HTR-8/SVneo (cell line): ENCODE measurements at places on chromosomes 6 and 20.

DNA sequence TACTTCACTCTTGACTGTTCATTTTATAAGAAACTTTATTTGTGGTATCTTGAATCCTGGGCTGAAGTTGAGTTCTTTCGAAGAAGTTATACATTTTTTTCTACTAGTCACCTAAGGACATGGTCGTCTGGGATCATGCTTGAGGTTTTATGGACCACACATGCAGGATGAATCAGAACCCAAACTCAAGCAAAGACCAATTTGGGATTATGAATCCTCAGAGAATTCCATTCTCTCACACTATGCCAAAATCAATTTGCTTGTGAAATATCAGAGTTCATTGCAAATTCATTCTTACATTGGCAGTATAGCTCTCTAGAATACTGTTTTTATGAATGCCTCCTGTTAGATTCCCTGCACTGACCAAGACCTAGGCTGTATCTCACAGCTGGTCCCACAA is 114.3 kb upstream of the HDAC2 start:
- no peak for DNase-seq

DNA sequence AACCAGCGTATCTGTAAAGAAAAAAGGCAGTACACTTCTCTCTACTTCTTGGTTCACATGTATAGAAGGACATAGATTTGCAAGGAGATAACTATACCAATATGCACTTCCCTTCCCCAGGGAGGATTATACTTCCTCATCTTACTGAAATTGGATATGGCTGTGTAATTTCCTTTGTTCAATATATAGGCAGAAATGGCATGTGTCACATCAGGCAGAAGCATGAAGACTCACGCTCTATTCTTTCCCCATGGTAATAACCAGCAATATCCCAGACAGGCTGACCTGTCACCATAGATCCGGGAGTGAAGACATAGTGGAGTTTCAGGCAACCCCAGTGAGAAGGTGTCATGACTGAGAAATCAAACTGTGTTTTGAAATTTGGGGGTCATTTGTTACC is 518.3 kb downstream of the KIF16B start:
- no peak for DNase-seq

- no peak for DNase-seq
Observed at GRCh38 chr6:135481783-135482369, 15.7 kb downstream of the AHI1 start.

GRCh38 chr6:137028912-137029311 is 15.9 kb downstream of the IL20RA start:
- DNase-seq, result no peak

DNA sequence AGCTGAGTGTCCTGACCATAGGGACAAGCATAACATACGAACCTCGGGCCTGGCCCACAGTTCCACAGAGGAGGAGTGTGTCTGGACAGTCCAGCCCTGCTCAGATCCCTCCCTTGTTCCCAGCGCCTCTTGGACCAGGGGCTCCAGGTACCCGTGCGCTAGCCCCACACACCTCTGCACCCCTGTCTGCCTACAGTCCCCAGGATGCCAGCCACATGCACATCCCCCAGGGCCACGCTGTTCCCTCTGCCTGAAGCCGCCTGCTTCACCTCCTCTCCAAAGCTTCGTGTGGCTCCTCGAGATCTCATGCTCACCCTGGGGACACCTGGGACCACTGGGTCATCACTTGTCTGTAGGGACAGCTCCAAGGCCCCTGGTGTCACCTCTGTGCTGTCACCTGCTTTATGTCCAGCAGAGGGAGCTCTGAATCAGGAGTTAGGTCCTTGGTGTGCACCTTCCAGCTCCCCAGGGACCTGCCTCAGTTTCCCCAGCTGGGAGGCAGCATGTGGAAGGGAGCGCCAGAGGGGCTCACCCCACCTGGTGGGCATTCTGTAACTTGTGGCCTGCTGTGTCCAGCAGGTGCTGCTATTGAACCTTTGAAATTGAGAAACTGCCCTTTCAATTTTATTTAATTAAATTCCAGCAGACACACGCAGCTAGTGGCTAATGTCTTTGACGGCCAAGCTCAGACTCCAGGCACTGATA is 7.3 kb upstream of the YTHDF1 start:
- peak; percentile 70 for DNase-seq

GRCh38 chr6:136365776-136366354 is 76.2 kb upstream of the BCLAF1 start:
- no peak for DNase-seq

GRCh38 chr6:147285087-147285855 is 81.1 kb downstream of the STXBP5 start:
- DNase-seq, result peak; percentile 22

DNA sequence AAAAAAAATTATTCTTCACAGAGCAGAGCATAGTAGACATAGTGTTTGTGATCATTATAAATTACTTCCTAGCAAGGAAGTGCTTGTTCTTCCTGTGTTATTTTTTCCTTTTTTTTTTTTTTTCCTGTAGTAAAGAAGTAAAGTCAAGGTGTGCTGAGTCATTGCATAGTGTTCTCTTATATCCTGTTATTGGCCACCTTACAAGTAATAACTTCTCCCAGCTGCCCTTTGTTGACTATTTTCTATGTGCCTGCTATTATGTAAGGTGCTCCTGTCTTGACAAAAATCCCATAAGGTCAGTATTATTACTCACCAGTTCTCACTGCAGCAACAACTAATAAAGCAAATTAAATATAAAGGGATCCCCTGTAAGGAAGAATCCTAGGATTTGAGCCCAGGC is 195.3 kb downstream of the GJA1 start:
- DNase-seq, result no peak

- no peak for DNase-seq
Observed at GRCh38 chr20:50654904-50655303, 36.4 kb downstream of the RIPOR3 start.

- no peak for DNase-seq
Observed at GRCh38 chr6:27205375-27206278, 41.9 kb upstream of the PRSS16 start.

GRCh38 chr6:38056361-38056760 is 236.8 kb downstream of the ZFAND3 start:
- DNase-seq, result no peak

GRCh38 chr6:25536781-25537180 is 115.2 kb upstream of the SCGN start:
- DNase-seq, result no peak

DNA sequence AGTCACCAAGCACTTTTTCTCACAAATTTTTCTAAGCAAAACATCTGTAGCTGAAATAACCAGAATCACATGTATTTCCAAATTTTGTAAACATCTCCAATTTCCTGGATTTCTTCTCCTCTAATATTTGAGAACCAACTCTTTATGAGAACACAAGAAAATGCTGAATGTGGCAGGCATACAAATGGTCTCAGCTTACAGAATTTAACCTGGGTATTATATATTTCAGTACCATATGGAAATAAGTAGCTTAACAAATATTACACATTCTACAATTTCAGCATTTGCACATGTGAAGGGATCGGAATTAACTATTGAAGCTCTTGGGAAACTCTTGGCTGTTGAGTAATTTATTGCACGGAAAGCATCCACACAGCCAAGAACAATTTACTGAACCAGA is 92.5 kb downstream of the TBXT start:
- DNase-seq, result no peak

GRCh38 chr6:30152910-30153610 is 8.0 kb downstream of the TRIM10 start:
- DNase-seq, result no peak

DNA sequence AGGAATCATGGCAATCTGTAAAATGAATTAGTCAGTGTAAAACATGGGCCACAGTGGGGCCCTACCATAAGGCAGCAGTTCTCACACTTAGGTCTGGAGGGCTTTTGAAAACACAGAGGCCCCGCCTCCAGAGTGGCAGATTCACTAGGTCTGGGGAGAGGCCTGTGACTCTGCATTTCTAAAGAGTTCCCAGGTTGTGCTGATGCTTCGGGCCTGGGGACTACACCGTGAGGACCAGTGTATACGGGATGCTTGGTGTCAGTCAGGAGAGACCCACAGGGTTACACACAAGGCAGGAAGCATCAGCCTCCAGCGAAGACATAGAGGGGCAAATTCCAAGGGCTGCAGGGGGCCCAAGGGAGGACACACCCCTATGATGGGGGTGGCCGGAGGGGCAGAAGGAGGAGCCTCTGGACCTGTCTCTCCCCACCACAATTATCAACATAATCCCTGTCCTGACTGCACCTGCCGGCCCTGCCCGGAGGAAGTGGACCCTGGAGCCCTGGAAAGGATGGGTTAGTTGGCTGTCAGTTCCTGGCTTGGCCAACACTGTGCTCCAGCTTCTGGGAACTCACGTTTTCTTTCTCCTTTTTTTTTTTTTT is 46.7 kb downstream of the FGD2 start:
- DNase-seq, result no peak

DNA sequence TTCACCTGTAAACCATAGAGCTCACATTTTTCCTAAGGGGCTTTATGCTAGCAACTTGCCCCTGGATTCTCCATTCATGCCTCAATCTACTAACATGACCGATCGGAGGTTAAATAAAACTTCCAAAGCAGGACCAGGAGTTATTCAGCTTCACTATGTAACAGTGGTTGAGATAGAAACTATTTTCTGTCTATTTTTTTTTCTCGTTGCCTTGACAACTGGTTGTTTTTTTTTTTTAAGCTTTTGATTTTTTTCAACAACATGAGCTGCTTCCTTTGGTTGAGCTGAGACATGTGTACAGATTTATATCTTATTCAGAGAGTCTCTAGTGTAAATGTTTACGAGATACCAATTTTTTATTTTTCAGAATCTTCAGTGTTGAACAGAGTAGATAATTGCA is 85.7 kb downstream of the SHLD1 start:
- no peak for DNase-seq

DNA sequence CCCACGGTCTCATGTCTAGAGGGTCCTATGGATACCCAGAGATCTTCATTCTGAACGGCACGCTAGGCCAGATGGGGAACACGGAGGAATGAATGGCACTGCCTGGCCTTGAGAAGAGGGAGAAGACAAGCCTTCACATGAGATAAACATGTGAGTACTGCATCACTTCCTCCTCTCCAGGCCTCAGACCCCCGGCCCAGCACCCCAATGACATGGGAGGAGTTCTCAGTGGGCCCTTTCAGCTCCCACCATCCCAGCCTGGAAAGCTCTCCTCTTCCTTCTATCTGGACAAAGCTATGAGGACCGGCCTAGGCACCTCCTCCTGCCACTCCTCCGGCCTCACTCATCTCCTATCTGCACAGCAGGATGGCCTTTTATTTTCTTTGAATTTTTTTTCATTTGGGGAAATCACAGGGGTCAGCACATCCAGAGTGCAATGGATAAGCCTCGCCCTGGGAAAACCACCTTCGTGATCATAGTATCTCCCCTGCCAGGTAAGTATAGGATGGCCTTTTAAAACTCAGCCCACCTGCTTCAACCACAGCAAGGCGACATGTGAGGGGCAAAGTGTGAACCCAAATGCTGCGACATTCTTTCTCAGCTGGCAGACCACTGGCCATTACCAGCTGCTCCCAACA is 39.2 kb upstream of the CDKN1A start:
- no peak for DNase-seq

GRCh38 chr20:3786665-3787323 is at the start of gene CENPB:
TSS of gene CENPB (minus strand) at chr20:3786740. CDS start at chr20:3786483, 257 bp downstream.
- DNase-seq, result peak; percentile 88

- DNase-seq, result no peak
Observed at GRCh38 chr6:24900917-24901697, 34.7 kb downstream of the RIPOR2 start.

DNA sequence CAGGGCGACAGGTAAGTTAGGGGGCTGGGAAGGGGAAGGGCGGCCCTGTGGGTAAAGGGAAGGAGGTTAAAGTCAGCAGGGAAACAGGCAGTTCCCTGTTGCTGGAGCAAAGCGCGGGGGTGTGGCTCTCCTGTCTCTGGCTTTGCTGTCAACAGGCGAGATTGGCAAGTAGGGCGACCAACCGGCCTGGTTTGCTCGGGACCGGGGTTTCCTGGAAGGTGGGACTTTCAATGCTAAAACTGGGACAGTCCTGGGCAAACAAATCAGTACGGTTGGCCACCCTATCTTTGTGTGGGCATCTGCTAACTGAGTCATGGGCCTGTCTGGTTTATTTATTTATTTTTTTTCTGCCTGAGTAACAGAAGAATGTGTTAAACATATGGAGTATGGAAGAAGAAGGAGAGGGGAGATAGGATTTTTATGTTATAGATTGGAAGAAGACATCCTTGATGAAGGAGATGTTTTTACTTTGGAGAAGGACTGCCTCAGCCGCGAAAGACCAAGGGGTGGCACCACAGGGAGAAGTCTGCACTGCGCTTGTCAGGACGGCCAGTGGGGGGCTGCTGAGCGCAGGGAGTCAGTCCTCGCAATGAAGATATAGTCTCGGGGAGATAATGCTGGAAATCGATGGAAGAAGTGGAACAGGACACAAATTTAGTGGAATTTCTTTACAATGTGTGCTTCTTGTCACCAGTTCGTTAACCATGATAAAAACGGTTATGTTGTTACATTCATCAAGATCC is 43.4 kb upstream of the ESR1 start:
- DNase-seq, result peak; percentile 54

DNA sequence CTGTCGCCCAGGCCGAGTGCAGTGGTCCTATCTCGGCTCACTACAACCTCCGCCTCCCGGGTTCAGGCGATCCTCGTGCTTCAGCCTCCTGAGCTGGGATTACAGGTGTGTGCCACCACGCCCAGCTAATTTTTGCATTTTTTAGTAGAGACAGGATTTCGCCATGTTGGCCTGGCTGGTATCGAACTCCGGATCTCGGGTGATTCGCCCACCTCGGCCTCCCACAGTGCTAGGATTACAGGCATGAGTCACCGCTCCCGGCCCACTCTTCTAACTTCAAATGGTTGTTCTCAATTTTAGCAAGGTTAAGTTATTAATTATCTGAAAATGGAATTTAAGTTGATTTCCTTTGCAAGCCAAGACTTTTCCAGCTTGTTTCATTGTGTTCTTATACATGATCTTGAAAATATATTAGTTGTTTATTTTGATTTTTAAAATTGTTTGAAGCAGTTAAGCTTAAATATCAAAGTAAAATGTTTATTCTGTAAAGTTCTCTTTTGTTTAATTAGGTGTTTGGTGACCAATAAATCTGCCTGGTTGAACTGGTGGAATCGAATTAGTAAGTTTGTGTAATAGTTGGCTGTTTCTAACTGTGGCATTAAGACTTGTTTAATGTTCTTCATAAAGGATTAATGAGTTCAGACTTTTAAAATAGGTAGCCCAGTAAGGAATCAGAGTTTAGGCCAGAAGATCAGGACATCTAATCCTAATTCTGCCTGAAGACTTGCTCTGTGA is 2.3 kb downstream of the PM20D2 start:
- DNase-seq, result no peak
